ENCODE measurements at places on chromosomes 7 and 10. TPM values are rescaled to one million over a fixed set of nuclear protein-coding genes. Genes with fewer than 3 reads are reported as not detected.

DNA sequence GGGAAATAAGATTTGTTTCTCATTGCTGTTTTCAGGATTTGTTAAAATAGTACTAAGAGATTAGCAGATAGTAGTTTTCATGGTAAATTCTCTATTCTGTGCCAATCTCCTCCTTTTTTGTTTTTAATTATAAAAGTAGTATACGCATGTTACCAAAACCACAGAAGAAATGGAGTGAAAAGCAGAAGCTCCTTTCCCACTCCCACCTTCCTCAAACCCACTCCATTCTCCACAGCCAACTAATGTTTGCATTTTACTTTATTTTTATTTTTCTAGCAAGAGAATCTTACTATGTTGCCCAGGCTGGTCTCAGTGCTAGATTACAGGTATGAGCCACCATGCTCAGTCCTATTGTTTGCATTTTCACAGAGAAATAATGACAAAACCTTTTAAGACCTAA is 4.5 kb upstream of the LRMDA start:
- no peak overlapping the region for H3K27ac ChIP-seq
- H3K4me3 ChIP-seq = no peak overlapping the region
- no peak for DNase-seq
- no peaks in the 10 kb centered on the region for H3K27me3 ChIP-seq
- H3K36me3 ChIP-seq = no peaks in the 10 kb centered on the region
- no peaks in the 10 kb centered on the region for H3K4me1 ChIP-seq

GRCh38 chr10:11687779-11688447 is 54.3 kb upstream of the ECHDC3 start:
- H3K4me3 ChIP-seq = no peak overlapping the region
- no peaks in the 10 kb centered on the region for H3K27me3 ChIP-seq
- no peaks in the 10 kb centered on the region for H3K36me3 ChIP-seq
- H3K27ac ChIP-seq = no peak overlapping the region

GRCh38 chr10:43952760-43953159 is 304.1 kb upstream of the ZNF32 start:
- no peak overlapping the region for H3K27ac ChIP-seq
- H3K4me3 ChIP-seq = no peak overlapping the region
- H3K4me1 ChIP-seq = no peaks in the 10 kb centered on the region
- no peaks in the 10 kb centered on the region for H3K27me3 ChIP-seq
- H3K36me3 ChIP-seq = no peaks in the 10 kb centered on the region

The MALRD1 gene
- not detected for total RNA-seq

The ASZ1 gene
- total RNA-seq = not detected

- H3K27me3 ChIP-seq = no peaks in the 10 kb centered on the region
- H3K27ac ChIP-seq = no peak overlapping the region
- peak; percentile 78 for DNase-seq
Observed at GRCh38 chr7:25093268-25093826, 31.7 kb downstream of the CYCS start.

Data from CD8-positive, alpha-beta memory T cell (primary cell).